ENCODE measurements at places on chromosomes 4 and X. TPM values are rescaled to one million over a fixed set of nuclear protein-coding genes. Genes with fewer than 3 reads are reported as not detected.

Gene IL9R
- 2.4 TPM for total RNA-seq

Gene USP38
- total RNA-seq, result 50.6 TPM

Gene OTUD6A
- total RNA-seq, result not detected

Gene GC
- not detected for total RNA-seq

Gene NAP1L2
- 4.0 TPM for total RNA-seq

Gene FAM120C
- 3.7 TPM for total RNA-seq

Gene TMEM128
- 19.6 TPM for total RNA-seq

Gene UBE2A
- 81.6 TPM for total RNA-seq

DNA sequence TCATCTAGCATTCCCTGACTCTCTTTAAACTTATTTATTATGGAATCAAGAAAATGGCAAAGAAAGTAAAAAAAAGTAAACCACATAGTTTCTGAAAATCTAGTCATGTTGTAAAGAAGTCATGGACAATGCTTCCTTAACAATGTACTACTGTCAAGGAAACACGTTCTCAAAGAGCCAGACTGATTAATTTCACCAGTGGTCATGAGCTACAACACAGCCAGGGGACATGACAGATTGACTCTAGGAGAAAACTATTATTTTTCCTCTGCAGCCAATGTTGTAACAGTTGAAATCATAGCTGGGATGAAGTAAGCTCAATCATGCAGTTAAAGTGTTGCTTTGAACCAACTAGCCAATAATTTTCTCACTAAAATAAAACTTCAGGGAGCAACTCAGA lies 109.2 kb downstream of the MAPK10 start:
- no peak for DNase-seq

DNA sequence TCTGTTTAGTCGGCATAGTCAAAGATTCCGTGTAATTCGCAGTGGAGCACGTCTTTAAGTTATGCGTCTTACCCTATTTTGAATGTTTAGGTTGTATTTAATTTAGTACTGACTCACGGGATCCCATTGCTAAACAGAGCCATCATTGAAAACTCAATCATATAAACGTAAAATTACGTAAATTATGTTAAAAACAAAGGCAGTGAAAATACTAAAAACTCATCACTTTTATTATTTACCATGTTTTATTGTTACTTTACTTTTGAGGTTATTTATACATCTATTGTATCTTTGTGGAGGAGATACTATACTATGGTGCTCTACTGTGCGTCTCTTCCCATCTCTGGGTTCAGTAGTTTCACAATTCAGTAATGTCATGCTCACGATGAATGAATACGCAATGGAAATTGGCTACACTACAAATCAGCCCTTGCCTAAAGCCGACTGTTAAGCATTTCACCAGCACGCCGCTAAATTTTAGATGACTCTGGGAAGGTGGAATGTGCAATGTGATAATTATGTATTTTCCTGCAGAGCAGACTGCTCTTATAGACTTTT lies 944 bp downstream of the FUNDC2 start:
- DNase-seq, result no peak

DNA sequence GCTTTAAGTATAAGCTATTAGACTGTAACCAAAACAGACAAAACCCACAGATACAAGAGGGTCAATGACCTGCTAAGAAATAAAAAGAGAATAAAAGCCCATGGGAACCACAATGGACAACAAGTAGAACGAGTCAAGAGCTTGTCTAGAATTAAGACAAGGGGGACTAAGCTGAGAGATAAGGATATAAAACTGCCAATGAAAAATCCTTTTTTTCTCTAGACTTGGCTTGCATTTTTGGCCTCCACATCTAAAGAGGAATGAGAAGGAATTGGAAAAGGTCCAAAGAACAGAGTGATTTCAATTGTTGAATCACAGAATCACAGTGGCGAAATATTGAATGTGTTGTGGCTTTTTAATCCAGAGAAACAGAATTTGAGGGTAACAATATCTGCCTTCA lies 135.7 kb downstream of the QDPR start:
- DNase-seq, result no peak

DNA sequence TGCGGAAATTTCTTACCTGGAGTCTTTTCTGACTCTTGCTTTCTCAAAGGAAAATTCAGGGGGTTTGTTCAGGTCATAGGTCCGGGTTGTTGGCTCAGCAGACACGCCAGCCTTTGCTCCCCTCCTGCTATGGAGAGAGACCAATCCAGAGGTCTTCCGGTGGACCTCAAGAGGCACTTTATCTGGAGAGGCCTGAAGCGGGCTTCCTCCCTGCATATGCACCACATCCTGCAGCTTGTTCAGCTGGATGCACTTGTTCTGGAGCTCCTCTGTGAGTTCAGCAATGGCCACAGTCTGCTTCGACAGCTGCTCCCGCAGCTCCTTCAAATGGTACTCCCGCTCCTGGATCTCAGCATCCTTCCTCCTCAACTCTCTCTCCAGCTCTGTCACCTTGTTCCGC lies 10.5 kb downstream of the PRKG2 start:
- DNase-seq, result no peak

- DNase-seq, result no peak
These were observed 72.8 kb downstream of the NSUN7 start for GRCh38 chr4:40822420-40823166.

DNA sequence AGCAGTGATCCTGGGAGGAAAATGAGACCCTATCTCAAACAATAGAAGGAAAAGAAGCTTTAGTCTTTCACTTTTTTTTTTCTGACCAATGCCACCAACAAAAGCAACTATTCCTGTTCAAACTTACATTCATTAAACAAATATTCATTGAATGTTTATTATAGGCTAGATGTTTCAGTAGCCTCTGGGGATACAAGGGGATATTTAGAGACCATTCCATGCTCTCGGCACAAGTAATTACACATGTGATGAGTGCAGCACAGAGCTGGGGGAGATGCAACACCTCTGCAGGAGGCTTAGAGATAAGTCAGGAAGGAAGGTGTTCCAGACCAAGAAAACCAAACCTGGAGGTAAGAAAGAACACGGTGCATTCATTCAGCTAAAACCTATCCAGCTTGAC lies 68.3 kb downstream of the PALLD start:
- DNase-seq, result no peak

DNA sequence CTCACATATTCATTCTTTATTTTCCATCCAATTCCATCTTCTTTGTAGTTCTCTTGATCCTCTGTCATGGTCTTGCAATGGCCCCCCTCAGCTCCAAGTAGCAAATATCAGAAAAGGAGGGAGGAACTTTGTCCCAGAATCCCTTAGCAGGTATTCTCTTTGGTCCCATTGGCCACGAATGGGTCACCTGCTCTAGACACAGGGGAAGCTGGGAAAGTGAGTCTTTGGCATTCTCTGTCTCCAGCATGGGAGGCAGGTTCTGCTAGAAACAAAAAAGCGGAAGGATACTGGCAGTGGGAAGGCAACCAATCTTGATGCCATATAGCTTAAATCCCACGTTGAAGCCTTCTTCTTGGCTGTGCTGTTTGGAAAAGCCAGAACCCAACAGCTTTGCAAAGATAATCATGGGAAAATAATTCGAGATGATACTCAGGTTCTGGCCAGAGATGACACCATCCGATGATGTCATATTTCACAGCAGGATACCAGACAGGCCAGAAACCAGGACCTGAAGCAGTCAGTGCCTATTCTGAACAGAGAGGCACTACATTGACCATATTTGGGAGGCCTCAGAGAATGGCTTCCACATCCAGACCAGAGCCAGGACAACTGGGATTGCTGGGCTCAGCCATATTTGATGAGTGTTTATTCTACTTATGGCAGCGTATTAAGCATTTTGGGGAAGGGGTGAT lies 110.4 kb upstream of the ATXN3L start:
- DNase-seq, result no peak

DNA sequence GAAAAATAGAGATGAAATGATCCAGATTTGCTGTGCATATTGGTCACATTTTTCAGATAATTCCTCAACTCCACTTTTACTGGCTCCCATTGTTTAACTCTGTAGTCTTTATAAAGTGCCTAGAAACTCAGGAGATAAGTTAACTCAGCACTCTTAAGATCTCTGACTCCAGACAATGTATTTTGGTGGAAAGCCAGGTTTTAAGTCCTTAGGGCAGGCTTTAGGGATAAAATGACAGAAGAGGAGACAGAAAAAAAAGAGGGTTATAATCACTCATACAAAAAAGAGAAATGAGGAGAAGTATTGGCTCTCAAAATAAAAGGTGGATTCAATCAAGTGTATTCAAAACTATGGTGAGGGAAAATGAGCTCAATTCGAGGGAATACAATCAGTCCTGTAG lies 674.8 kb upstream of the INTU start:
- no peak for DNase-seq

DNA sequence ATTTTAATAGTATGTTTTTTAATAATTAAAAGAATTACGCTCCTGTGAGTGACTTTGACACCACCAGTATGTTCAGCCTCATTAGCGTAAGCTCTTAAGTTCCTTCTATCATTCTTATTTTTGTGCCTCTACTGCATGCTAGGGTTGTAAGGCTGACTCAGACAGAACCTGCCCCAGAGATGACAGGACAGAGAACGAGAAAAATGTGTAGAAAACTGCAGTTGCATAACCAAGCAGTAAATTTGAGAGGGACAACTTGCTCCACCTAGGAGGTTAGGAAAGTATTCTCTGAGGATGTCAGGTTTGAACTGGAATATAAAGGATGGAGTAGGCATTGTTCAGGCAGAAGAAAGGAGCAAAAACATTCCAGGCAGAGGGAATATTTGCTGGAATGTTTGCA lies 98.7 kb downstream of the NFKB1 start:
- no peak for DNase-seq

GRCh38 chrX:7072856-7073255 lies 74.7 kb upstream of the STS start:
- no peak for DNase-seq

- DNase-seq, result no peak
These were observed 2.3 kb downstream of the CLCN4 start for GRCh38 chrX:10159145-10159468.

- DNase-seq, result no peak
These were observed 464 bp downstream of the RAP1GDS1 start for GRCh38 chr4:98261405-98262291.

DNA sequence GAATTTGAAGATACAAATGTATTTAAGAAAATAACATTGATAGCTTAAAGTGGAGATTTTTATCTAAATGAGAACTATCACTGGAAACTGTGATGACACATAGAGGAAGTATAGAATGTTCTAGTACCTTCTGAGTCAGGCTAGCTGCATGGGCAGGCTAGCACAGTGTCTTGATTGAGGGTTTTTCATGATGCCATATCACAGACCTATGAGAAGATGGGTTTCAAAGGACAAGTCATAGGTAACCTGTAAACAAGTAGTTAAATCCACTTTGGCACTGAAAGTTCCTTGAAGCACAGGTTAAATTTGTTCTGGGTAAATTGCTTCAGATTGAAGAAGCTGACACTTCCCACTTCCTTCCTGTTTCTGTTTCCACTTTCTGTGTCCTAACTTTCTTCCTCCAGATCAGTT lies 48.2 kb upstream of the CDKN2AIP start:
- no peak for DNase-seq

DNA sequence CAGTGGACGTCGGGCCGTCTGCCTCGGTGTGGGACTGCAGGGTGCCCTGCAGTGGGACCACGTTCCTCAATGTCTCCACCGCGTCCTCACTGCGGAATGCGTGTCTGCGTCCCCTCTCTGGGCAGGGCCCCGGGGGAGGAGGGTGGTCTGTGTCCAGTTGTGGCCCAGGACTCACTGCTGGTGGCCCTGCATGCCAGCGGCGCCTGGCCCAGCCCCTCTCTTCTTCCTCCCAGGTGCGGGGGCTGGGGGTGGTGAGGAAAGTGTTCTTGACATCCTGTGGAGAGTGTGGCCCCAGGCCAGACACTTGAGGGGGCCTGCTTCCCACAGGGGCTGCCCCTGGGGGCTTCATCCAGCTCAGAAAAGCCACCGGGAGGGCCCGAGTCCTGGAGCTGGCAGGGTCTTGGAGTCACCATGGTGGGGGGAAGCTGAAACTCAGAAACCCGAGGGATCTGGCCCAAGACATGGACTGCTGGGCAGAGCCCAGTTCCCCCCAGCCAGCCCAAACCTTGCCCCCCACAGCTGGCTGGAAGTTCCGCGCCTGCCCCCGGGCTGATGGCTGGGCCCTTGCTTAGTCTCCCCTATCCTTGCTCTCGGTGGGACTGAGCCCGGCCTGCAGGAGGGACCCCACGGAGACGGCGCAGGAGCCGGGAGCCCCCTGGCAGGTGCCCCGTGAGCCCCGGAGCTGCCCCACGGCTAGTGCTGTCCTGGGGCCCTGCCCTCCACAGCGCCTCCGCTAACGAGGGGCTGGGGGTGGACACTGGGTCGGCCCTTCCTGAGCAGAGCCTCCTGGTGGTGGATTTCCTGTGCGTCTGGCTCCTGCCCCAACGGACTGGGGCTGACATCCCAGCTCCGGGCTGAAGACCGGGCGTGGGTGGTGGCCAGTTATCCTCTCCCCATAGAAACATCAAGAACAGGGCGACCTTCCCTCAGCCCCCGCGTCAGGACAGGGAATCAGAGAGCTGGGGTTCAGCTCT lies 2.9 kb downstream of the DOK7 start:
- DNase-seq, result peak; percentile 49

GRCh38 chr4:38463268-38463958 lies 200.6 kb upstream of the KLF3 start:
- no peak for DNase-seq

GRCh38 chr4:127143460-127144195 lies 489.1 kb upstream of the INTU start:
- no peak for DNase-seq

GRCh38 chr4:5366421-5366820 lies 315.1 kb downstream of the STK32B start:
- DNase-seq, result no peak

DNA sequence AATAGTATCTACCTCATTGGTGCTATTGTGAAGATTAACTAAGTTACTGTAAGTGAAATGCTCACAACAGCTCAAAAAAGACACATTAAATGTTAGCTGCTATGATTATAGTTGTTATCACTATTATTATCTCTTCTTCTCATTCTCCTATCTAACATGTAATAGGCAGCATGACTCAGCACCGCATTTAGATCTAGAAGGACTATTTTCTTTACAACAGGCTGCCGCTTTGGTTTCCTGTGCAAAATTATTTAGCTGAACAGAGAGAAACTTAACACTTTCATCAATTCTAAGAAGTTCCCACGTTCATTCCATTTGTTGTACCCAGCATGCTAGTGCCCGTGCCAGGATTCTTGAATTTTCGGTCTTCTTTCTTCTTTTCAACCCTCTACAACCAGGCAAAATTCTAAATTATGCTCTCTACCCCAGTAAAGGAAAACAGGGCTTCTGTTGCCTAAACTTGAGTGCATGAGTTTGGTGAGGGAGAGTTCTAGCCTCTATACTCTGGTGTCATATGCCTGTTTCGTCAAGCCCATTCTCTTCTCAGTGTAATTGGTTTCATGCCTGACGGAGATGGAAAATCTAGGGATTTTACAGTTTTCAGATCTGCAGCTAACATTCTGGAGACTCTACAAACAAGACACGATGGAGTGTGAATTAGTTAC lies 378.9 kb downstream of the PPP1R2C start:
- no peak for DNase-seq

All from mucosa of descending colon (tissue), 3 donors.